Naive thymus-derived CD4-positive, alpha-beta T cell (primary cell): ENCODE measurements at places on chromosomes 7 and 10. TPM values are rescaled to one million over a fixed set of nuclear protein-coding genes. Genes with fewer than 3 reads are reported as not detected.

Gene HMX2
- not detected in 2 replicates for total RNA-seq

DNA sequence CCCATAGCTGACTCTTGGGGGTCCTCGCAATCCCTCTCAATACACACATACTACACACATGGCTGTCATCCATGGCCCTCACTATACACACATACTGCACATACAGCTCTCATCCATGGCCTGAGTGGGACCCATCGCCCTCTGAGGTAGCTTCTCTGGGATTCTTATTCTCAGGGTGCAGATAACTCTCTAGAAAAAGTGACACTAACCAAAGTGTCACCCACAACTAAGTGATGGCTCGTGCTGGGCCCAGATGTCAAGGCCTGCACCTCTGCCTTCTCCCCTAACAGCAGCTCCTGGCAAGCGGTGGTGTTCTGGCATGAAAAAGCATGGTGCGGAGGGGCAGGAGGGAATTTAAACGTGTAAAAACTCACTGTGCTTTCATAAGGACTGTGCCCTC is 62.7 kb upstream of the ZPBP start:
- no peaks in the 10 kb centered on the region for H3K36me3 ChIP-seq
- peak overlapping the region; percentile 49 for H3K27ac ChIP-seq
- H3K4me3 ChIP-seq, result no peak overlapping the region
- peaks cover 15% of the 10 kb centered on the region for H3K4me1 ChIP-seq
- H3K27me3 ChIP-seq, result no peaks in the 10 kb centered on the region
- no peak for DNase-seq

GRCh38 chr10:17465328-17466125 is 11.1 kb upstream of the ST8SIA6 start:
- DNase-seq, result no peak
- no peaks in the 10 kb centered on the region for H3K36me3 ChIP-seq
- H3K4me1 ChIP-seq, result no peaks in the 10 kb centered on the region
- H3K4me3 ChIP-seq, result no peak overlapping the region

Gene AKR1E2
- 25.2 TPM for total RNA-seq

- H3K4me1 ChIP-seq, result no peaks in the 10 kb centered on the region
- H3K36me3 ChIP-seq, result no peaks in the 10 kb centered on the region
Measured at GRCh38 chr7:1289666-1290025, 57.0 kb downstream of the UNCX start.

DNA sequence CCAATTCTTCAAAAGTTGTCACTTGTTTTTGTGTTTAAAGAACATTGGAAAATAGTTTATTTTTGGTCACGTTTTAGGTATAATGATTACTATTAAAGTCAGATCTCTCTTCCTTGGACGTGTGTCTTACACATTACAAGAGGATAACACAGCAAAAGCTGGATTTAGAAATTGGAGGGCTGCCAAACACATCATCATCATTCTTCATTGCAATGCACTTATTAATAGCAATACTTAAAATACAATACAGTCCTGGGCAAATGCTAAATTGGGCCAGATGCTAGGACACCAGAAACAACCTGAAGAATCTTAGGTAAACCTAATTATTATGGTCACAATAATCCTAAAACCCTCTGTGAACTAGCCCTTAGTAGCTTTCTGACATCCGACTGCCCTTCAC is 303.6 kb downstream of the DGKB start:
- no peaks in the 10 kb centered on the region for H3K36me3 ChIP-seq

Gene NRCAM
- 13.6 TPM for total RNA-seq

- H3K4me3 ChIP-seq, result no peak overlapping the region
- no peaks in the 10 kb centered on the region for H3K4me1 ChIP-seq
- no peaks in the 10 kb centered on the region for H3K27me3 ChIP-seq
- no peaks in the 10 kb centered on the region for H3K36me3 ChIP-seq
- DNase-seq, result no peak
Measured at GRCh38 chr10:54826994-54827560, 26.0 kb upstream of the PCDH15 start.

Gene GPER1
- not detected in 2 replicates for total RNA-seq

Gene CDNF
- 8.4 TPM for total RNA-seq

Gene SLC4A2
- 57.2 TPM for total RNA-seq

GRCh38 chr10:44879531-44879899 is 31.6 kb upstream of the TMEM72 start:
- H3K27ac ChIP-seq, result no peak overlapping the region
- H3K4me3 ChIP-seq, result no peak overlapping the region
- H3K36me3 ChIP-seq, result no peaks in the 10 kb centered on the region
- no peak for DNase-seq
- H3K27me3 ChIP-seq, result no peaks in the 10 kb centered on the region

GRCh38 chr10:125473143-125473793 is 209.7 kb downstream of the TEX36 start:
- H3K4me3 ChIP-seq, result no peak overlapping the region
- H3K27me3 ChIP-seq, result no peaks in the 10 kb centered on the region
- no peak for DNase-seq
- no peak overlapping the region for H3K27ac ChIP-seq
- H3K4me1 ChIP-seq, result no peaks in the 10 kb centered on the region

DNA sequence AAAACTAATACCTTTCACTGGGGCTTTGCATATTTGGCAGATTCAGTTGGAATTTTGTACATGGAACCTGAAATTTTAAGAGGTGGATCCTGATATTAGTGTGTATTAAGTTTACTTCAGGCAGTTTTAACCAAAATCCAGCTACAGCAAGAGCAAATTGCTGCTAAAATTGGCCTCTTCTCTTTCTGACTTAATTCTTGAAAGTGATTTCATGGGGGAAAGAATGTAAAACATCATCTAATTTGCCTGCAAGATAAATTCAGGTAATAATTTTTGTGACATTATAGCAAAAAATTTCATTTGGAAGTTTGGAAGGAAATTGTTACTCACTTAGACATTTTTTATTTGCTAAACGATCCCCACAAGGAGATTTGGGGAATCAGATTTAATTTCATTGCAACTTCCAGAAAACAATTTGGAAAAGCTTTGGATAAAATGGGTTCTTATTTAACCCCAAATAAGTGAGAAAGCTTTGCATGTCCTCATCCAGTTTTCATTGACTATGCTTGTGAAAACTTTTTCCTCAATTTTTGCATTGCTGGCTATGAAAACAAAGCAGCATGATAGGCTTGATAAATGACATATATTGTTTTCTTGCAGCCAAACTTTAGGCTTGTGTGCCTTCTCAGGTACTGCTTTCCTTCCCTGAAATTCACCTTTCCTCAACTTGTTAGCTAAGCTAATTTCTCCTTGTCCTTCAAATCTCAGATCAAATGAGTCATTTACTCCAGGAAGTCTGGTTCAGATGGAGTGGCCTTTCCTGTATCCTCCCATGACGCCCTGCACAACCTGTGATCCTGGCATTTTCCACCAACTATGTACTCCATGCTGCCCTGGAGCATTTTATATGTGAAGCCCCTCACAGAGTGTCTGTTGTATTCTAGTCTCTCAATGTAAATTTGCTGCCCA is 27.4 kb upstream of the ZNF438 start:
- no peaks in the 10 kb centered on the region for H3K36me3 ChIP-seq
- no peak overlapping the region for H3K4me3 ChIP-seq
- DNase-seq, result no peak
- no peak overlapping the region for H3K27ac ChIP-seq
- H3K4me1 ChIP-seq, result no peaks in the 10 kb centered on the region

DNA sequence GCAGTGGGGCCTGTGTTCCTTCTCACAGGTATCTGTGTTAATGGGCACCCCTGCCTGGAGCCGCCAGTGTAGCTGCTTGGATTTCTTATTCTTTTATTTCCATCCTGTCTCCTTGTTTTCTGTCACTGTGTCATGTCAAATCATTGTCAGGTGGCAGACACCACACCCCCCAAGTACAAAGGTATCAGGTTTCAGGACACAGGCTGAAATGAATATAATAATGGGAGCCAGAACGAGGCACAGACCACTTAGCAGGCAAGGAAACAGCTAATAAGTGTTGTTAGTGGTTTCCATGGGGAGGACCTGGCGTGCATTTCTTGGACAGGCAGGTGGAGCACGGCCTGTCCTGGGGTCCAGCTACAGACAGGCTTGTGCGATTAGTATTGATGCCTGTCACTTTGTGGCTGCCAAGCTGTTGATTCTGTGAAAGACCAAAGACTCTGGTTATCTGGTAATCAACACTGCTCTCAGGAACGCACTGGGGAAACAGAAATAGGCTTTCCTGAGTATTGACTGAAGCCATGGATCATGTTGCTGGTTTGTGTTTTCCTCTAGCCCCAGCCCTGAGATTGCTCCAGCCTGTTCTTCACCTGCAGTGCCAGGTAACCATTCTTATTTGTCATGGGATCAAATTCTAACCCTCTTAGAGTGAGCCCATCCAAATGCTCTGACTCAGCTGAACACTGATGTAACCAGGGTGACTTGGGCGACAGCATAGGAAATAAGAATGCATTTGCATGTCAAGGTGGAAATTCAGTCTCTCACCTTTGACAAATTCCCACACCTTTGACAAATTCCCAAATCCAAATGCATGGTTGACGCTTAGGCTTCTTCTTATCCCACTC is 1002.0 kb downstream of the LRMDA start:
- no peaks in the 10 kb centered on the region for H3K36me3 ChIP-seq
- no peak overlapping the region for H3K4me3 ChIP-seq
- H3K27ac ChIP-seq, result no peak overlapping the region

- H3K27ac ChIP-seq, result no peak overlapping the region
- H3K27me3 ChIP-seq, result no peaks in the 10 kb centered on the region
- no peaks in the 10 kb centered on the region for H3K4me1 ChIP-seq
- no peak for DNase-seq
- no peaks in the 10 kb centered on the region for H3K36me3 ChIP-seq
Measured at GRCh38 chr7:137647905-137648565, 198.7 kb downstream of the DGKI start.

Gene EN2
- total RNA-seq, result not detected in 2 replicates
